ENCODE measurements at places on chromosomes 11 and 22. TPM values are rescaled to one million over a fixed set of nuclear protein-coding genes. Genes with fewer than 3 reads are reported as not detected.

The OR8D1 gene
- not detected for total RNA-seq

The OR52N2 gene
- total RNA-seq: not detected

The ARHGAP8 gene
- total RNA-seq: 3.2 TPM

The BTG4 gene
- total RNA-seq: 0.30 TPM

The ADM2 gene
- 7.5 TPM for total RNA-seq

The MOGAT2 gene
- not detected for total RNA-seq

The SAA4 gene
- total RNA-seq: not detected

DNA sequence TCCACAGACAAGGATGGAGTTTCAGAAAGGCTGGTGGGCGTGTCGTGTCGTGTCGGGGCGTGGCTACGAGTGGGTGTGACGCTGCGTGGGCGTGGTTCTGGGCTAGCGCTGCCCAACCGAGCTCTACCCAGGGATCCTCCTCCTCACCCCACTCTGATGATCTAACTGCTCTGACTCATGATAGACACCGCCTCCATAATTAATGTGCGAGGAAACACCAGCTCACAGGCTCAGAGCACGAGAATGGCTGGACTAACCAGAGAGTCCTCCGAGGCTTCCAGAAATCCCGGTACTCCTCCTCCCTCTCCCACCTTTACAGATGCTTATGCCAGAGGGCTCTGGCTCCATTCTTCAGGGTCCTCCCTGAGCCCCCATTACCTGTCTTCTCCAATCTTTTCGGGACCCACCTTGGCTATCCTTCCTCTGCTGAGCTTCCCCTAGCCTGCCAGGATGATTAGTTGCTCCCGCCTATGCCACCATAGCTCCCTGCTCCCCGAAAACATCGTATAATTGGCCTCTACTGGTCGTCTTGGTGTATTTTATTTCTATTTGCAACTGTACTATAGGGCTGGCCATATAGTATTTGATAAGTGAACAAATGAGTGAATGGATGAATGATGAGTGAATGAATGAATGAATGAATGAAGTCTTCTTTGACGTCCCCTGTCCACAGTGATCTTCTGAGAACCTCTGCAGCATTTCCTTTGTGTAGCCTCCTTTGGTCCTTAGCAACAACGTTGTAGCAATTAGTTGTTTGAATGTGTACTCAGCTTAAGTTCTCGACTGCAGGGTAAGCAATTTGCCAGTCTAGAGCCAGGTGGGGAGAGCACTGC, 21.7 kb downstream of the TMPRSS13 start:
- peak overlapping the region; percentile 70 for H3K4me3 ChIP-seq
- H3K36me3 ChIP-seq: no peaks in the 10 kb centered on the region
- peak overlapping the region; percentile 75 for H3K27ac ChIP-seq
- H3K4me1 ChIP-seq: peaks cover 15% of the 10 kb centered on the region

DNA sequence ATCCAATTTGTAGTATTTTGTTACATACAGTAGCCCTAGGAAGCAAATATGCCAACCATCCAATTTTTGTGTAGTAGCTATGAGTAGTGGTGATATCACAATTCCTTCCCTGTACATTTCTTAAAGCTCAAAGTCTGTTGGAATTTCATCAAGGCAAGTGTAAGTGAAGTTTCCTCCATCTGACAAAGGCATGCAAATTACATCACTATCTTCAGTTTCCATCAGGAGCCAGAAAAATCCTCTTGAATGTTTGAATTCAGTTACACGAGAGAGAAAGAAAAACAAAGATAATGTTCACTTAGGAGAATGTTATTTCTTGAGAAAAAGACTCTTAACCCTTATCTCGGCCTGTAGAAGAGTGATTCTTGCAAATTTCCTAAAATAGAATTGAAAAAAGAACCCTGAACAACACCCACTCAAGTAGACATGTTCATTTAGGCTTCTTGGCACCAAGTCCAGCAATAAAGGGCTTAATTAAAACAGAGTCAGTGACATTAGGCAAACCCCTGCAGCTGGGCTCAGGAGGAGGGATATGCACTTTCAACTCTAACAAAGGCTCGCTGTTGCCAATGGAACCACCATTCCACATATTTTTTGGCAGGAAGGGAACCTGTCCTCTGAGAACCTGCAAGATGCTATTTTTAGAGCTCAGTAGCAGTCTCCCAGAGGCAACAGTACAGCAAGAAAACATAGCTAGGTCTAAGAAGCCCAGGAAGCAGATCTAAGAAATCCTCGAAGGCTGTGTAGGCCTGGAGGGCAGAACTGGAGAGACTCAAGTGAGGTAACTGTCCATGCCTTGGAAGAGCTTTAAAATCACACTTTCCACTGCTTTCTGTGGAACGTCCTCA, 144.6 kb downstream of the CCDC81 start:
- DNase-seq: no peak
- no peaks in the 10 kb centered on the region for H3K27me3 ChIP-seq
- H3K36me3 ChIP-seq: peaks cover 5% of the 10 kb centered on the region

GRCh38 chr22:46269564-46269963, 1.8 kb downstream of the TTC38 start:
- peaks cover 8% of the 10 kb centered on the region for H3K4me1 ChIP-seq
- peaks cover 26% of the 10 kb centered on the region for H3K27me3 ChIP-seq
- H3K36me3 ChIP-seq: peaks cover 4% of the 10 kb centered on the region
- no peak overlapping the region for H3K27ac ChIP-seq
- DNase-seq: no peak

GRCh38 chr11:2211113-2211971, 39.7 kb upstream of the TH start:
- no peak overlapping the region for H3K4me3 ChIP-seq
- no peak for DNase-seq
- H3K27me3 ChIP-seq: no peaks in the 10 kb centered on the region
- H3K36me3 ChIP-seq: no peaks in the 10 kb centered on the region
- peaks cover 5% of the 10 kb centered on the region for H3K4me1 ChIP-seq

GRCh38 chr11:67449116-67449844, 3.2 kb downstream of the GPR152 start:
- H3K27ac ChIP-seq: no peak overlapping the region
- DNase-seq: no peak
- H3K4me3 ChIP-seq: no peak overlapping the region
- H3K36me3 ChIP-seq: no peaks in the 10 kb centered on the region
- peaks cover 37% of the 10 kb centered on the region for H3K4me1 ChIP-seq

GRCh38 chr11:18527512-18527911, 770 bp upstream of the TSG101 start:
- H3K4me1 ChIP-seq: peaks cover 36% of the 10 kb centered on the region
- no peak for DNase-seq
- H3K4me3 ChIP-seq: peak overlapping the region; percentile 99
- no peaks in the 10 kb centered on the region for H3K27me3 ChIP-seq
- H3K36me3 ChIP-seq: peaks cover 7% of the 10 kb centered on the region
- H3K27ac ChIP-seq: peak overlapping the region; percentile 99

DNA sequence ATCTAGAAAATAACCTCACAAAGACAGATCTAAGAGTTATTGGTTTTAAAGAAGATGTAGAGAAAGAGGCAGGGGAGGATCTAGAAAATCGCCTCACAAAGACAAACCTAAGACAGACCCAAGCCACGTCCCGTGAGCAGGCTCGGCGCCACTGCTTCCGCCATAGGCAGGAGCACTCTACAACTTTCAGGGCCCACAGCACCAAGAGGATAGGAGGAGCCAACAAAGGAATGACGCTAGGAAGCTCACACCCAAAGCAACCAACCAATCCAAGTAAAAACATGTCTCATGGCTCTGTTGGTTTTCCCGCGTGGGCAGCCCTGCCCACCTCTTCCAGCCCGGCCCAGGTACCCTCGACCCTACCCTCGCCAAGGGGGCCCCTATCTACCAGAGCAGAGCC, 4167.4 kb upstream of the OR11H1 start:
- no peak overlapping the region for H3K27ac ChIP-seq
- H3K27me3 ChIP-seq: no peaks in the 10 kb centered on the region

DNA sequence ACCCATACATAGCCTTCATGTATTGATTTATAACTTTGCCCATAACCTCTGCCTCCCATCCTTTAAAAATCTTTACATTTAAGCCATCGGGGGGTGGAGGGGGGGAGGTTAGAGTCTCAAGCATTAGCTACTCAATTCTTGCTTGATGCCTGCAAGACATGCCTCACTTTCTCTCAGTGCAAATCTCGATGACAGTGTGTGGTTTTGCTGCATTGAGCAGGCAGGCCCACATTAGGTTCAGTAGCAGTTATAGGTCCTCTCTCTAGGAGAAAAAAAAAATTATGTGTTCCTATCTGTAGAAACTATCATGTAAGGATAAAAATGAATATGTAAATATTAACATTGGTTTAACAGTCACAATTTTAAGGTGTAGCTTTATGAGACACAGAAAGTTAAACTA, 314.0 kb upstream of the ANO3 start:
- H3K27ac ChIP-seq: no peak overlapping the region
- H3K4me1 ChIP-seq: no peaks in the 10 kb centered on the region
- no peak for DNase-seq
- H3K27me3 ChIP-seq: no peaks in the 10 kb centered on the region

GRCh38 chr22:24178502-24179440, 2.5 kb upstream of the SUSD2 start:
- DNase-seq: no peak
- H3K27me3 ChIP-seq: no peaks in the 10 kb centered on the region
- no peak overlapping the region for H3K4me3 ChIP-seq

DNA sequence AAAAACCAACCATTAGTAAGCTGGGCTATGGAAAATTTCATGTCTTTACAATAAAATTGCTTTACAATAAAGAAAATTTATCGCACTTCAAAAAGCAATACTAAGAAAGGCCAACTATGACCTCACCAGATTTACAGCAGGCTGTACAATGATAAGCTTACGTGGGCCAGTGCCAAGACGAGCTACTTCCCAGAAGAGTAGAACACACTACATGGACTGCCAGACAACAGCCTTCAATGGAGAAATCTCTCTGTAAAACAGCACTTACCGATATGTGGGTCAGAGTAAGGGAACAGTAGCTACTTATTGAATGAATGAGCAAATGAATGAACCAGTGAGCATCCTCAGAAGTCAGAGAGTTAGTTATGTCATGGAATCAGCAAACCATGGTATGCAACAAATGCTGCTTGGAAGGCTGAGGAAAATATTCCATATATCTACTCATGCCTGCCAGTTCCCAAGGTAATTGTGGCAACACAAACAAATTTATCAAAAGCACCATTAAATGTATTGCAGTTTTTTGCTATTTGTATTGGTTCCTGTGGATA, 74.4 kb downstream of the SLC36A4 start:
- H3K27me3 ChIP-seq: peaks cover 40% of the 10 kb centered on the region
- no peaks in the 10 kb centered on the region for H3K36me3 ChIP-seq
- H3K27ac ChIP-seq: no peak overlapping the region
- no peaks in the 10 kb centered on the region for H3K4me1 ChIP-seq

GRCh38 chr11:47509077-47509536, 43.8 kb downstream of the CELF1 start:
- peak overlapping the region; percentile 56 for H3K27ac ChIP-seq
- H3K4me3 ChIP-seq: peak overlapping the region; percentile 0
- H3K27me3 ChIP-seq: no peaks in the 10 kb centered on the region

GRCh38 chr22:18984564-18984963, 48.5 kb upstream of the PRODH start:
- H3K4me1 ChIP-seq: no peaks in the 10 kb centered on the region
- H3K27ac ChIP-seq: no peak overlapping the region
- no peaks in the 10 kb centered on the region for H3K36me3 ChIP-seq
- no peak for DNase-seq
- H3K4me3 ChIP-seq: no peak overlapping the region

GRCh38 chr11:111935317-111936039, 1.7 kb upstream of the DIXDC1 start:
- H3K27me3 ChIP-seq: no peaks in the 10 kb centered on the region
- no peaks in the 10 kb centered on the region for H3K36me3 ChIP-seq
- peak overlapping the region; percentile 78 for H3K27ac ChIP-seq

DNA sequence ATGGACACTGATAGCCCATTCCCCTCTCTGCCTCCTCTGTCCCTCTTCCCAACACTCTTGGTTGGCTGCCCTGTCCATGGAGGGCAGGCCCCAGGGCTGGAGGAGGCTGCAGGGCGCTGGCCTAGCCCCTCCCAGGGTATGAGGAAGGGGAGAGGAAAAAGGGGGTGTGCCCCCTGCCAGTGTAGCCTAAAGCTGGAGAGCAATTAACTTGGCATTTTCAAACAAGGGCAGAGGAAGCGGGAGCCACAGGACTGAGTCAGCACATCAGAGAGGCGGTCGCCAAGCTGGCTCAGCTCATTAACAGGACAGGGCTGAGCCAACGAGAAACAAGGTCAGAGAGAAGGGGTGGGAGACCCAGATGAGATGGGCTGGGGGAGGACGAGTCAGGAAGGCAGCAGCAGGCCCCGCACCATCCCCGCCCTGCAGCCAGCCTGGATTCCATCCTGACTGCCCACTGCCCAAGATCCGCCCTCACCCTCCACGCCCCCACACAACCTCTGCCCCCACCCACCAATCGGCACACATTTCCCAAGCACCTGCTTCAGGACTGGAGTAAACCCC, 76.3 kb downstream of the BUD13 start:
- no peak overlapping the region for H3K27ac ChIP-seq
- H3K4me1 ChIP-seq: no peaks in the 10 kb centered on the region
- H3K36me3 ChIP-seq: no peaks in the 10 kb centered on the region
- DNase-seq: no peak
- H3K27me3 ChIP-seq: peaks cover 2% of the 10 kb centered on the region
- no peak overlapping the region for H3K4me3 ChIP-seq

Data from activated naive CD8-positive, alpha-beta T cell treated with anti-CD3 and anti-CD28 coated beads for 36 hours (primary cell).